ENCODE measurements at places on chromosomes 3 and 15.
A peak's percentile ranks its signal among the peaks of the same experiment; 100 is the strongest.

- no peak for DNase-seq
Observed at GRCh38 chr3:50600141-50600753, 11.3 kb downstream of the CISH start.

DNA sequence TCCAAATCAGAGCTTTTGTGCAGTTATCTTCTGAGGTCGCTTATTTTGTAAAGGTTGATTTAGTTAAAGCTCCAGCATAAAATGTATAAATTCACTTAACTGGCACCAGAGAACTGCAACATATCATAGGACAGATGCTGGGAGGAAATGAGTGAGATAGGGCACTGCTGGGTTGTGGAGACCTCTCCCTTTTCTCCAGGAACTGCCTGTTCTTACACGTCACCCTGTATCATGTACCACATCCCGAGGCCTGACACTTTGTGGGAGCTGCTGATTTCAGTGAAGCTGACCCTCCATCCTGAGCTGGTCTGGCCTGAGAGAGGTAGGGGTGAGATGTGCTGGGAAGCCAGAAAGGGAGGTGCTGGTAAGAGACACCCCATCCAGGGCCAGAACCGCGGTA lies 213.8 kb upstream of the FEZF2 start:
- DNase-seq = peak; percentile 82

DNA sequence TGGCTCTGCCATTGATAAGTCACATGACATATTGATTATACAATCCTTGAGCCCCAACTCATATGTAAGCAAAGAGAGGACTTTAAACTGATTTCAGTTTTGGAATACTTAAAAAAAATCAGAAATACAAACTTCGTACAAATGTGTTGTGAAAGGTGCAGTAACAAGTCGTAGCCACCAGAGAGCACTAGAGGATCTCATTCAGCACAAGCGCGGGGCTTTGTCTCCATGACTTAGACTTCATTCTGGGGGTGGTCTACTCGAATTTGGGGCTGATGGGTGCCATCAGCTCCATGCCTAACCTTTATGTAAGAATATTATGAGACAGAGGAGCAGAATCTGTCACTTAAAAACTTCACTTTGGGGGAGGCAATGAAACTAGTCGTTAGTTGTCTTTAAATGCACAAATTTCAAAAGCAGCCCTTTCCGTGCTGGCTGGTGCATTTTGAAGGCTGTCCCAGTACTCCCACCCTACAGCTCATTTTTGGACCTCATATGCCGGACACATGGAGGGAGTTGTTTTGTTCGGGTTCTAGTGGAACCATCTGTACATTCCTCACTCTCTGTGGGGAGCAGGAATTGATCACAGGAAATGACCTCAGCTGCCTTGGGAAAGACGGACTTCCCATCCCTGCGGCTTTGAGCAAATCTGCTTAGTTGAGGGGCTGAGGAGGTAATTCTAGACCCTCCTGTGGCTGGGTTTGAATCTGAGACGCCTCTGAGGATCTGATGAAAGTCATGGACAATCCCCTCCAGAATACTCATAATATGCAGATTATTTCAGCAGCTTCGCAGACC lies 27.5 kb upstream of the MASP1 start:
- DNase-seq = peak; percentile 54

GRCh38 chr3:71599416-71599815 lies 15.9 kb upstream of the FOXP1 start:
- DNase-seq = no peak

DNA sequence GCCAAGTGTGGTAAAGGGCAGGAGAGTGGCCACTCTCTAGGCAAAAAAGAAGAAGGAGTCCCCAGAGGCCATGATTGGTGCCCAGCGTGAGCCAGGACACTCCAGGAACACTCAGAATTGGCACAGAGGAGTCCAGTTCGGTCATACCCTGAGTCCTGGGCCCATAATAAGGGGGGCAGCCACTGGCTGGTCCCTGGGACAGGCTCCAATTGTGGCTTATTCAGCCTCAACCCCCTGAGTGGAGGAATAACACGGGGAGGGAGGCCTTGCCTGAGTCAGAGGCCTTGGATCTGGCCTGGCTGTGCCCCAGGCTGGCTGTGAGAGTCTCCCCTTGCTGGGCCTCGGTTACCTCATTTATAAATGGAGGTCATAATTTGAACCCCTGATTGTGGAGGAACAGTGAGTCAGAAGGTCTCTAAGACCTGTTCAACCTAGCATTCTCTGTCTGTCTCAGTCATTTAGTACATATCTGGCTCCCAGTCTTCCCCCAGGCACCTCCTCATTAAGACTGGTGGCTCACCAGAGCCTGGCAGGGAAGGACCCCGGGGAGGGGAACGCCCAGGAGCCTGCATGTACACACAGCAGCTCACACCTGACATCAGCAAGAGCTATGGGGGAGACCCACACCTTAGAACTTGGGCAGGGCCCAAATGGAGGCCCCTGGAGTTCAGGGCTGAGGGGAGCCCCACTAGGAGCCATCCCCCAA lies 95.9 kb upstream of the ATP2B2 start:
- DNase-seq = no peak

Data from A172 (cell line).